ENCODE measurements at places on chromosomes 4 and X.

- DNase-seq: no peak
These were observed 727.6 kb upstream of the MAGEB2 start for GRCh38 chrX:29487714-29488113.

DNA sequence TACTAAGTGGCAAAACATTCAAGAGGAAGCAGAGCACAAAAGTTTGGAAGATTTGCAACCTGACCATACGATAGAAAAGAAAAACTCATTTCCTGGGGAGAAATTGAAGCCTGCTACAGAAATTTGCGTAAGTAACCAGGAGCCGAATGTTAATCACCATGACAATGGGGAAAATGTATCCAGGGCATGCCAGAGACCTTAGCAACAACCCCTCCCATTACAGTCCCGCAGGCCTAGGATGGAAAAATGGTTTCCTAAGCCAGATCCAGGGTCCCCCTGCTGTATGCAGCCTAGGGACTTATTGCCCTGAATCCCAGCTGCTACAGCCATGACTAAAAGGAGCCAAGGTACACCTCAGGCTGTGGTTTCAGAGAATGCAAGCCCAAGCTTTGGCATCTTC lies 472.2 kb upstream of the KLHL4 start:
- DNase-seq: no peak

- no peak for DNase-seq
These were observed 78.7 kb downstream of the VCX3A start for GRCh38 chrX:6456196-6456595.

- no peak for DNase-seq
These were observed 91.6 kb upstream of the STX18 start for GRCh38 chr4:4633431-4633830.

- no peak for DNase-seq
These were observed 143.3 kb upstream of the RPS6KA3 start for GRCh38 chrX:20409991-20410390.

DNA sequence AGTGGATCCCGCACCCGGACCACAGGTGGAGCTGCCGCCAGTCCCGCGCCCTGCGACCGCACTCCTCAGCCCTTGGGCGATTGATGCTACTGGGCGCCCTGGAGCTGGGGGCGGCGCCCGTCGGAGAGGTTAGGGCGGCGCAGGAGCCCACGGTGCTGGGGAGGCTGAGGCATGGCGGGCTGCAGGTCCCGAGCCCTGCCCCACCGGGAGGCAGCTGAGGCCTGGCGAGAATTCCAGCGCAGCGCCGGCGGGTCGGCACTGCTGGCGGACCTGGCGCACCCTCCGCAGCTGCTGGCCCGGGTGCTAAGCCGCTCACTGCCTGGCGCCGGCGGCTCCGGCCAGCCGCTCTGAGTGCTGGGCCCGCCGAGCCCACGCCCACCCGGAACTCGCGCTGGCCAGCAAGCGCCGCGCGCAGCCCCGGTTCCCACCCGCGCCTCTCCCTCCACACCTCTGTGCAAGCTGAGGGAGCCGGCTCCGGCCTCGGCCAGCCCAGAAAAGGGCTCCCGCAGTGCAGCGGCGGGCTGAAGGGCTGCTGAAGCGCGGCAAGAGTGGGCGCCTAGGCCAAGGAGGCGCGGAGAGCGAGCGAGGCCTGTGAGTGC lies 1256.5 kb downstream of the STIM2 start:
- no peak for DNase-seq

DNA sequence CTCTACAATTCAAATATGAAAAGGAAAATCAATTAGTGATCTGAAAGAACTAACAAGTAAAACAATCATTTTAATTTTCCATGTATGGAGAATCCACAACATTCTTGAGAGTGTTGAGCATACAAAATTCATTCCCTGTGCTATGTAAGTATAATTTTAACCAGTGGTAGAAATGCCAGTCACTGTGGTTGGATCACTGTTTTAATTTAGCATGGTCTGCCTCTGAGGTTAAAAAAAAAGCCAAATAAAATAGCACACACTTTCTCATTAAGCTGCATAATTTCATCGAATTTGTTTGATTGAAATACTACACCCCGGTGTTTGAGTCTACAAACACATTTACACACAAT lies 185.5 kb upstream of the STS start:
- DNase-seq: no peak

DNA sequence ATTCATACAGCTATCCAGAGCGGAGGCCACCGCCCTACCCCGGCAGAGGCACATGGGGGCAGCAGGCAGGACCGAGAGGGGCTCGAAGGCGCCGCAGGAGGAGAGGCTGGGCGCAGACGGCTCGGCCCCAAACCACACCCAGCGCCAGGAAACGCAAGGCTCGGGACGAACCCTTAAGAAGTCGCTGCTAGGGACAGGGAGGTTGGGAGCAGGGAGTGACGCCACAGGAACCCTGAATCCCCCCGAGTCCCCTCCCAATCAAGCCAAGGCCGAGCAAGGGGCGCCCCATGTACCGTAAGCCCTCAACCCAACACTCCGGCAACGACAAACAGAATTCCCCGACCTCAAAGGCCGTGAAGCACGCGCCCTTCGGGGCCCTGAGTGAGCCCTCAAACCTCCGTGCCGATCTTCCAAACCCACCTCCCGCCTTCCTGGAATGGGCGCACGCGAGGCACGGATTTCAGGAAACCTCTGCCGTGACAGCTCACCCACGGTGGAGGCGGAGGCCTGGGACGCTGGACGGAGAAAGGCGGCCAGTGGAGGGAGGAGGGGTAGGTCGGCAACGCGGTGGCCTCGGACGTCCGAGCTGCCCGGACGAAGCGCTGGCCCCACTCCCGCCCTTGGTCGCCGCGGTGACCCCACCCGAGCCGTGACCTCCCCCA lies 1.8 kb downstream of the ZFYVE28 start:
- no peak for DNase-seq

DNA sequence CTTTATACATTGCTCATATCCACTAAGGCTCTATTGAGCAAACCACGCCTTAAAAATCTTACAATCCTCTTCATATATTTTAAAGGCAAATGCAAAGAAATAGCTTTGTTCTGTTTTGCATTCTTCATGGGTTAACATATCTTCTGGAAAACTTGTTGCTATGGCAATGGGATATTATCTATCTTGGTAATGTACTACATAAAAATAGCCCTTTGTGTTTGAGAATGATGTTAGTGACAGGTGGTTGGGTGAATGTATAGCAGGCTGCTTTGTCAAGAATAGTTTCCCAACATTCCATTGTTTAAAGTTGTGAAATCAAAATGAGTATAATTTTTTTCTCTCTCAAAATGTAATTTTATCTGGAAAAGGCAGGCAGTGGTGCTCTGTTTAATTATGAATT lies 16.8 kb downstream of the REPS2 start:
- DNase-seq: no peak

GRCh38 chr4:142544594-142544993 lies 301.5 kb downstream of the INPP4B start:
- no peak for DNase-seq

DNA sequence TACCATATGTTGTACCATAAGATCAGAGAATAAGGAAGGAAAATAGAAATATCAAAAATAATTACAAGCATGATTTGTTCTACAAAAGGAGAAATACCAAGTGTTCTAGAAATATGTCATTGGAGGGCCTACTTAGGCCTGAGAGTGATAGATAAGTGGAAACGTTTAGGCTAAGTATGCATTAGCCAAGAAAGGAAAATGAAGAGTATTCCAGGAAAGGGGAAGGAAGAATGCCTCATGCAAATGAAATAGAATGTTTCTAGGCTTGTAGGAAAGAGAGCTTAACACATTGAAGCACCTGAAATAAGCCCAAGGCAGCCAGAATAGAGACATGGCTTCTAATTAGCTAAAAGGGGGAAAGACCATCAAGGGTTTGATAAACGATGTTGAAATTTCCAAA lies 595.7 kb upstream of the ATOH1 start:
- DNase-seq: no peak

DNA sequence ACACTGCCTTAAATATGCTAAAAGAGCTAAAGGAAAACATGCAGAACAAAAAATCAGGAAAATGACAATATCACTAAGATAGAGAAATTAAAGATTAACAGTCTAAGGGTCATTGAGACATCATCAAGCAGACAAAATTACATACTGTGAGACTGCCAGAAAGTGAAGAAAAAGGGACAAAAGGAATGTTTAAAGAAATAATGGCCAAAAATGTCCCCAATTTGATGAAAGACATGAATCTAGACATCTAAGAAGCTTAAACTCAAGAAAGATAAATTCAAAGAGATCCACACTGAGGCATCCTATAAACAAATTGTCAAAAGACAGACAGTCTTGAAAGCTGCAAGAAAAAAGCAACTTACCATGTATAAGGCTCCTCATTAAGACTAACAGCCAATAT lies 63.7 kb downstream of the OPHN1 start:
- no peak for DNase-seq

DNA sequence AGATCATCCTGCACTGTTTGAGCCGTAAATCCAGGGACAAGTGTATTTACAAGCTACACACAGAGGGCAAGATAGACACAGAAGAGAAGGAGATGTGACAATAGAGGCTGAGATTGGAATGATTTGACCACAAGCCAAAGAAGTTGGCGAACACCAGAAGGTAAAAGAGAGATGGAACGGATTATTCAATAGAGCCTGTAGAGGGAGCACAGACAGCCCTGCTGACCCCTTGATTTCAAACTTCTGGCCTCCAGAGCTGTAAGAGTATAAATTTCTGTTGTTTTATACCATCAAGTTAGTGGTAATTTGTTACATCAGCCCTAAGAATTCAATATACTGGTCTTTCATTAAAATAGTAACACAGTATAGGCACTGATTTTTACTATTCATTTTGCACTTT lies 447.8 kb downstream of the FAT4 start:
- no peak for DNase-seq

- no peak for DNase-seq
These were observed 38.9 kb downstream of the NUDT9 start for GRCh38 chr4:87461281-87461700.

GRCh38 chr4:15233264-15233597 lies 194.6 kb upstream of the C1QTNF7 start:
- DNase-seq: no peak

GRCh38 chr4:153241970-153242838 lies 38.0 kb downstream of the TRIM2 start:
- DNase-seq: no peak

- DNase-seq: no peak
These were observed 129.0 kb downstream of the BTC start for GRCh38 chr4:74665346-74665745.

DNA sequence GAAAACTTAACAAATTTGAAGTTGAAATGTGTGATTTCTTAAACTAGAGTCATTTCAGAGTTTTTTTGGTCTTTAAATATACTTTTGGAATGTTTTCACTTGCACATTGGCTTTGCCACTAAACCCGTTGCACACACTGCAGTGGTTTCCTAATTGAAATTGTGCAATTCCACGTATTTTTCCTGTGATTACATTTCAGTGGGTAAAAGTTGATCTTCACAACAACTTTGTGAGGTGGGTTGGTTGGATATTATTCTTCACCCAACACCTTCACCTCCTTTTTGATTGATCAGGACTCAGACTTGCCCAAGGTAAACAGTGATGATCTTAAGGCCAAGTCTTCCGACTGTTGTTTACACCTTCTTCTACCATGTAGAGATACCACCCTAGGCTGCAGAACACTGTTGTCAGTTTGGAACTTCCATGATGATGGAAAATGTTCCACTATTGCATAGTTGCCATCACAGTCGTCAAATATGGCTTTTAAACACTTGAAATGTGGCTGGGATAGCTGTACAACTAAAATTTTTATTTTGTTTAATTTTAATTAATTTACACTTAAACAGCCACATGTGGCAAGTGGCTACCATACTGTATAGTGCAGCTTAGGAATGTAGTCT lies 13.7 kb downstream of the SEPTIN11 start:
- no peak for DNase-seq

DNA sequence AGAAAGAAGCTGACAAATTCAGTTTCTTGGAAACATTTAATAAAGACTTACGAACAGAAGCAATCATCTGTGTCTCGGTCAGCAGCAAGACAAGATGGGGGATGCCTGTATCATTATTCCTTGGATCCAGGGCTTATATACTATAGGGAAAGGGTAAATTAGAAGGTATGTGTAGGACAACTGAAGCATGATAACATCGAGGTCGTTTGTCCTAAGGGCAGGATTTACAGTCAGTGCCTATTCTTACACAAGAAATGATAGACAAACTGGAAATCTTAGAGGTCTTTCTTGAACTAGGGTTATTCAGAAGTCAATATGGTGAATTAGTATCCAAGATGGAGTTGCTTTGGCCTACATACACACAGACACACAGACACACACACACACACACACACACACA lies 553.0 kb downstream of the STPG2 start:
- no peak for DNase-seq

- no peak for DNase-seq
These were observed 106.6 kb upstream of the NAP1L5 start for GRCh38 chr4:88804234-88804633.

- no peak for DNase-seq
These were observed 53.6 kb downstream of the FHIP1A start for GRCh38 chr4:151462554-151462953.

- DNase-seq: no peak
These were observed 156.6 kb upstream of the ARSJ start for GRCh38 chr4:114136069-114136468.

- DNase-seq: no peak
These were observed 186.1 kb downstream of the CAMK2D start for GRCh38 chr4:113575401-113575800.

GRCh38 chr4:7193030-7193958 lies 956 bp downstream of the SORCS2 start:
- DNase-seq: no peak

- no peak for DNase-seq
These were observed 82.8 kb downstream of the USP46 start for GRCh38 chr4:52576326-52576725.

DNA sequence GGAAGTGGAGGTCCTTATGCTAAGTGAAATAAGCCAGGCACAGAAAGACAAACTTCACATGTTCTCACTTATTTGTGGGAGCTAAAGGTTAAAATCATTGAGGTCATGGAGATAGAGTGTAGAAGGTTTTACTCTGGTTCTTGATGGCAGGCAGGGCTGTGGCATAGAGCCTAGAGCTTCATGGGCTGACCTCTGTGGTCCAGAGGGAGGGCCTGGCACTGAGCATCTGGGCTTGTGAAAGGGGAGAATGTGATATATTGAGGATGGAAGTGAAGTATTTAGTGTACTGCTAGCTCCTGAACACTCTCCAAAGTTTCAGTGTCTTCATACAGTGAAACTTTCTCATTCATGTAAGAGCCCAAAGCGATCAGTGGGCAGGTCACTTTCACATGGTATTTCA lies 71.3 kb upstream of the ANXA3 start:
- DNase-seq: no peak

GRCh38 chr4:20271950-20272349 lies 20.2 kb downstream of the SLIT2 start:
- DNase-seq: no peak

- DNase-seq: no peak
These were observed 25.2 kb upstream of the FAM241A start for GRCh38 chr4:112120021-112120420.
